ENCODE measurements at places on chromosomes 6 and 20.

GRCh38 chr6:90033746-90034271 is 139.5 kb downstream of the GJA10 start:
- DNase-seq = no peak

- DNase-seq = no peak
These were observed 10.4 kb downstream of the TRAPPC3L start for GRCh38 chr6:116535109-116535508.

- DNase-seq = peak; percentile 28
These were observed 3.5 kb downstream of the SIRPA start for GRCh38 chr20:1898482-1899240.

- DNase-seq = no peak
These were observed 44.9 kb upstream of the MTRF1L start for GRCh38 chr6:153047386-153047785.

GRCh38 chr20:16417001-16417400 is 156.2 kb downstream of the KIF16B start:
- DNase-seq = no peak

DNA sequence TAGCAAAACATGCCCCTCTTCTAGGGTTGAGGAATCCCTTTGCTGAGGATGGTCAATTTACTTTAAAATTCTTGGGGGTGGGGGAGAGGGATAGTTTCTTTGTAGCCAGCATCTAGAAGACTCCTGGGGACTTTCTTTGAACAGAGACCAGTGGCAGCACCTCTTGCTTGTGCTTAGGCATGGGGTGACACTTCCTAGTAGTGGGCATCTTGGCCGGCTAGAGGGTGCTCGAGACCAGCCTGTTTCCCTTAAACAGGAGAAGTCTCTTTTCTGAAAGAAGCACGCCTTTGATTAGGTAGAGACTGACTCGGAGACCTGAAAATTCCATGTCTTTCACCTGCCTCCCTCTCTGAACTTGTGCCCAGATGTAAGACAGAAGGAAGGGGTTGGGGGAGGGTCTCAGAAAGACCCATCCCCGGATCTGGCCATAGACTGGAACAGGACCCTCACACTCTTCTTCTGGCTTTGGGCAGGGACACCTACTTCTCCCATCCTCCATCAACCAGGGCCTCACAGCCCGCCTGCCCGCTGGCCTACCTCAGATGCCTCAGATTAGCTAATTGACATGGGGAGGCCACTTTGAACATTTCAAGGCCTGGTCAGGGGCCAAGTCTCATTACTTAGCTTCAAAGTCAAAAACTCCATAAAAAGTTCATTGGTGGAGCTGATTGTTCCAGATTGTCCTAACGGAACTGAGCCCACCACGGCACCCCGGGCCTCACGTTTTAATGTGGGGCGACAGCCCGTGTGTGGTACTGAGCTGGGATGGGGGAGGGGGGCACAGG is 172.2 kb downstream of the CDC5L start:
- DNase-seq = no peak

GRCh38 chr6:34177181-34177591 is 31.3 kb upstream of the GRM4 start:
- no peak for DNase-seq

GRCh38 chr6:118281291-118281690 is 266.8 kb upstream of the PLN start:
- DNase-seq = no peak

DNA sequence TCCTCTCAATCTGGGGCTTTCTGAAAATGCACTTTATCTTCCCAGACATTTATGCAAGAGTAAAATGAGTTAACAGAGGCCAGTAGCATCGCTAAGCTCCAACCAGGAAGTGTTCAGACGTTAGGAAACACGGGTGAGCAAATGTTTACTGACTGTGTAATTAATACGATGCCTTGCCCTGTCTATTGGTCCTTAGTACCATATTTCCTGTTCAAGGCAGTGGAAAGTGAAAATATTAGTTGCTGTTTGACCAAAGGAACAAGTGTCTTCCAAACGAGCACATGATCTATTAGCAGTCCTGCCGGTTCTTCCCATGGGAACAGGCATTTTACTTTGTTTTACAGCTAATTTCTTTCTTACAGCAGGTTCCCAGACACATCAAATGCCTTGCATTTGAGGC is 311.1 kb upstream of the JAG1 start:
- no peak for DNase-seq

DNA sequence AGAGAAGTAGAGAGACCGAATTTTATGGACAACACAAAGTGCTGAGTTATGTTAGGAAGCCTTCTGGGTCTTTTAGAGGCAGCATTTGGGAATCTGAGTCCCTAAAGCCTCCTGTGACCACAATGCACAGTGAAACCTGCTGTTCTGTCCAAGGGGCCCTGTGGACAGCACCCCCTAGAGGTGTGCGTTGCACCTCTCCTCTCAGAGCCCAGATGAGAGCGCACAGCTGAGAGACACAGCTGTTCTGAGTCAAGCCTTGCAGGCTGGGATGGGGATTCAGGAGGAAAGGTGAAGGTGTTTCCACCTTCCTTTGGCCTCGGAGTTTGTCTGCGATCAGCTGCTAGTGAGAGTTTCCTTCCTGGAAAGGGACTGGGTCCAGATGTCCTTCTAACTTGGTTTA is 13.0 kb downstream of the PCK1 start:
- DNase-seq = no peak

- no peak for DNase-seq
These were observed 24.2 kb downstream of the PRDM1 start for GRCh38 chr6:106110164-106110826.

GRCh38 chr6:39669207-39669972 is 55.8 kb downstream of the KIF6 start:
- DNase-seq = no peak

DNA sequence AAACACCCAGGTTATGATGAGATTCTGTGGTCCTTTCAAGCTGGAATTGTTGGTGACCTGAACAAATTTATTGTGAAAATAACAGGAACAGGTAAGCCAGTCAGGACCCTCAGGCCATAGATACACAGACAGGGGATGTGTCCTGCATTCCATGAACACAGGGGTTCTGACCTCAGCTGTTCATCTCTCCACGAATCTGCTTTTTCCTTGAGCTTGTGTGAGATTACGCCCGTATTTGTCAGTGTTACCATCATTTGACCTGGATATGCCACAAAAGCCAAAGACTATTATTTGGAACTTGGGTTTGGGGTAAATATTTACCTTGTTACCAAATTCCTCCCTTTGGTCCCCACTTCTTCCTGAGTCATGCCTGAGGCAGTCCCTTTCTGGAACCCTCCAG is 288.9 kb downstream of the PREX1 start:
- DNase-seq = peak; percentile 2

GRCh38 chr6:23989885-23990533 is 136.0 kb upstream of the NRSN1 start:
- DNase-seq = no peak

GRCh38 chr20:19973961-19974629 is 43.1 kb upstream of the NAA20 start:
- DNase-seq = peak; percentile 88

DNA sequence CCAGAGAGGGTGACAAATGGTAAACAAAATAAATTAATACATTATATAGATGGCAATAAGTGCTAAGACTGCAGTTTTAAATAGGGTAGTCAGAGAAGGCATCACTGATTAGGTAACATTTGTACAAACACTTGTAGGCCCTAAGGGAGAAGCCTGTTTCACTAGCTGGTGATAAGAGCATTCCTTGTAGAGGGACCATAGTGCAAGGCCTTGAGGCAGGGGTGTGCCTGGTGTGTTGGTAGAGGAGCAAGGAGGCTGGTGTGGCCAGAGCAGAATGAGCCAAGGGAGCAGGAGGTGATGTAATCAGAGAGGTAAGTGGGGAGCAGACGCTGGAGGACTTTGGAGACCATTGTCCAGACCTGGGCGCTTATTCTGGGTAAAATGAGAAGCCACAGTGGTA is 70.7 kb downstream of the ANKRD6 start:
- DNase-seq = no peak

DNA sequence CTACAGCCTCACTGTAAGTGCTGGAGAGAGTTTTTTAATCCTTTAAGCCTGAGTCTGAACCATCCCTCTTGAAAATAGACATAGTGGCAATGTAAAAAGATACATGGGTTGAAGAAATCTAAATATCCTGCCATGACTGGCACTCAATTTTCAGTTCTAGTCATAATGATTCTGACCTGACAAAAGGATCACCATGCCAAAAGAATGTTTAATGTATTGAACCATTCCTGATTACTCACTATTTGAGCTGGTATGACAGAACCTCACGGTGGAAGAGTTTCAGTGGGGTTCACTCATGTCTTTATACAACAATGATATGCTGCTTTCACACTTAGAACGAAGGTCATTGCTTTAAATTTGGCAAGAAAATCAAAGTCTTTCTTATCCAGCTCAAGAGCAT is 93.4 kb downstream of the HIVEP2 start:
- DNase-seq = no peak

- peak; percentile 75 for DNase-seq
These were observed 2.0 kb downstream of the TSBP1 start for GRCh38 chr6:32369660-32370059.

DNA sequence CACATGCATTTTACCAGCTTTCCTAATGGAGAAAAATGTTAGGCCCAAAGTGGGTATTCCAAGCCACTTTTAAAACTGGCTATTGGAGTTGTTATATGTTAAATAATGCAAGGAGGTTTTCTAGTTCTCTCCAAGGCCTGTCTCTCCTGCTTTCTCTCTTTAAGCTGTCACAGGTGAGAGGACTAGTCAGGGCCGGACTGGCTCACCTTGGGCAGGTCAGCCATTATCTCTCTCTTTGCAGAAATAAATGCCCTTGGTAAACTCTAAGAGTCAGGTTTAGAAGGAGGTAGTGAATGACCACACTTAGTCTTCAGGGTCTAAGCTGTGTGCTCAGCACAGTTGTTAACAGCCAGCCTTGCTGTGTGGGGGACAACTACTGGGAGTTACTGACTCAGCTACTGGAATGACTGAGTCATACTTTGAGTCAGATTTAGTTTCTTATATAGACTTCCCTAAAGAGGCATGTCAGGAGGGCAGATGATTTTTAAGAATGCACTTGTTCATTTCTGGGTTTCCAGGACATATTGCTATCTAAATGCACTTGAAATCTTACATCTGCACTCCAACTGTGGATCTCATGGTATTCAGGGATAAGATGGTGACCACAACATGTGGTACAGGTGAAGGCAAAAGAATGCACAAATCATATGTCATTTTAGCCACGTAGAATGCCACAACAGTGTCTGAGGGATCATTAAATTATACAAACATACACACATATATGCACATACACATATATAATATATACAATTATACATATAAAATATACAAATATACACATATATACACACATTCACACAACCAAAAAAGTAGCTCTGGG is 719.4 kb downstream of the EPM2A start:
- peak; percentile 87 for DNase-seq

DNA sequence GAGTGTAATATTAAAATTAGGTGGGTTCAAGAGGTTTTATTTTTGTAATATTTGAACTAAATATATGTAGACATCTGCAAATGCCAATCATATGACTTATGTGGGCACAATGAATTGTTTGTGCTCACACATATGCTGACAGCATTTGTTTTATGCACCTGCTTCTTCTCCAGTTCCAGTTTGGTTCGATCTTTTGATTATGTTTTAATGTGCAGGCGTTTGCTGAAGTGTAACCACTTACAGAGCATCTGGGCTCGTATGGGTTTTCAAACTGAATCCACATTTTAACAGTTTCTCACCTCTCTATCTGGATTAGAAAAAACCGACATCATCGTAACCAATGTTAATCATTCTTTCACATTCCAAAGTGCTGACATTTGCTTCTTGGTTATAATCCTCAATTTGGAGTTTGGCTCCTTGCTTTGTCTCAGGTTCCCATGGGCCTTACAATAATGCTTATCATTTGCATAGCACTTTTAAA is 129.1 kb upstream of the SPACA1 start:
- no peak for DNase-seq

GRCh38 chr6:157587127-157587926 is 206.3 kb downstream of the ZDHHC14 start:
- DNase-seq = no peak

DNA sequence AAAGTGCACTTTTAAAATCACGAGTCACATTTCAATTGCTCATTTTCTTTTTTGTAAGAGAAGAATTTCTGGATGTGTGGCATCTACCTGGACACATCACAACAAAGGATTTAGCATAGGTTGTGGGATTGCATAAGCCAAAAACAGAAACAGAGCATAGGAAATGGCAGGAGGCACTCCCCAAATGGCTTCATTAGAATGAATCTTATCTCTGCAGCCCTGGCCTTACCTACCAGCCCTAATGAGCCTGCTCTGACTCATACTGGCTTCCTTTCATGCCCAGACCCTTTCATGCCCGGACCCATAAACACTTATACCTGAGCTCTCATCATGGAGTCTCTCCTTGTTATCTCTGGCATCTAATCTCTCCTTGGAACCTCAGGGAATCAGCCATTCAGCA is 23.9 kb upstream of the SPTLC3 start:
- DNase-seq = no peak
